Mesenchymal stem cell (in vitro differentiated cells and primary cell): ENCODE measurements at places on chromosomes 6 and 20.

DNA sequence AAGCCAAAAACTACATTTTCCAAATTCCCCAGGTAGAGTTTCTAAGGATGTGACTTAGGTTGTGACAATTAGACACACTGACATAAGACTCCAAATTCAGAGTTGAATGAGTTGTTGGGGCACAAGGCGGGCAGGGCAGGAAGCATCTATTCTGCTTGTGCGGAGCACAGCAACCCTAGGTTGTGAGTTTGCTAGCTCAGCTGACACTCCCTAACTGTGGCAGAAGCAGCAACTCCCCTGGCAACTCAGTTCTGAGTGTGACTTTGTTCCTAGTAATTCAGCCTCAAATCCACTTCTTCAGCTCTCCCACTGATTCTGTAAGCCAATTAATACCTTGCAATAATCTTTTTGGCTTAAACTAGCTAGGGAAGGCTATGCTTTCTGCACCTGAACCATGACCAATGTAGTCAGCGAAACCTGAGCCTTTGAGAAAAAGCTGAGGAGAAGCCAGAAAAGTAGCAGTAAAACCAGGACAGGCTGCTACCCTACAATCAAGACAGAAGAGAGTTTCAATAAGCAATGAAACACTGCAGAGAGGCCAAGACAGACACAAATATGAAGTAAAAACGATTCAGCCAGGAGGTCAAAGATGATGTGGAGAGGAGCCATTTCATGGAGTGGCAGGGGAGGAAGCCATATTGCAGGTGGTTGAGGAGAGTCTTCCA is 30.0 kb upstream of the PAQR8 start:
- no peak for DNase-seq

DNA sequence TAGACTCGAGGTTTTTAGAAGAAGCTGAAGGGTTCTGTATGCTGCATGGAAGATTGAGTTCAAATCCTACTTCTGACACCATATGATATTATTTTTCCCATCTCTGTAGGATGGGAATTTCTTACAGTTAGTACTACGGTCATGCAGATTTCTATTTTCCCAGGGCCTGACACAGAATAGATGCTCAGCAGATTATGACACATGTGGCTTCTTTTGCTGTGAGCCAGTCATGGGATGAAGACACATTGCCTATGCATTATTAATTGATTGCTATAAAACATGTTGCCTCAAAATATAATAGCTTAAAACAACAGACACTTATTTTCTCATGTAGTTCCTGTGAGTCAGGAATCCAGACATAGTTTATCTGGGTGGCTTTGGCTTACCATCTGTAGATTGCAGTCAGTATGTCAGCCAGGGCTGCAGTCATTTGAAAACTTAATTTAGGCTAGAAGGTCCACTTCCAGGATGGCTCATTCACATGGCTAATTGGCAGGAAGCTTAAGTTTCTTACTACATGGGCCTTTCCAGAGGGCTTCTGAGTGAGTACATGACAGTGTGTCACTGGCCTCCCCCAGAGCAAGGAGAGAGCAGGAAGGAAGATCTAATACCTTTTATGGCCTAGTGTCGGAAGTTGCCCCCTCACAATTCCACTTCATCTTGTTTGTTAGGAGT is 29.5 kb downstream of the TOP1 start:
- peak; percentile 94 for DNase-seq

DNA sequence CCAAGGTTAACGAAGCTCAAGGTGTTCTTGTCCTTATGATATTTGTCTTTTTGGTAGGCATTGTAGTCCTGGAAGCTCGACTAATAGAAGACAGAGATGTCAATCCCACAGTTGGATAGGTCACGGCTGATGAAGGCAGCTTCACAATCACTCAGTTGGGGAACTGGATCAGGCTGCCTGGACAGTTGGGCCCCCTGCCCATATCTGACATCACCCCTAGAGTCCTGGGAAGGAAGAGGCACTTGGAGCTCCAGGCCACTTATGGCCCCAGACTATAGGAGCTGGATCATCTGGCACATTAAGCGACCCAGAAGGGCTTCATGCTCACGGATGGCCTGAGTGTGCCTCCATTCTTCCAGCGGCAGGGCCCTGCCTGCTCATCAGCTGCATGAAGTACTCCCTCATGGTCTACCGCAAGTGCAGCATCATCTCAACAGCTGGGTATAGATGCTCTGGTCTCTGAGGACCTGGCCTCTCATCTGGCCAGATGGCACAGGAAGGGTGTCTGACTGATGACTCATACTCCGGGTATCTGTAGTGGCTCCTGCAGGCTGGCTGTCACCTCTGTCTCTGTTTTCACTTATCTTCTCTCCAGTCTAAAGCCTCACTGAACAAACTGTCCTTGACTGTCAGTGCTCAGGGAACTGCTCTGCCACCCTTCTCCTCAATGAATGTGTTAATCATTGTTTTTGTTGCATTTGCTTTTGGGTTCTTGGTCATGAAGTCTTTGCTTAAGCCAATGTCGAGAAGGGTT is 29.2 kb upstream of the SSR1 start:
- peak; percentile 24 for DNase-seq

GRCh38 chr20:22833851-22834250 is 201.3 kb upstream of the SSTR4 start:
- peak; percentile 40 for DNase-seq

DNA sequence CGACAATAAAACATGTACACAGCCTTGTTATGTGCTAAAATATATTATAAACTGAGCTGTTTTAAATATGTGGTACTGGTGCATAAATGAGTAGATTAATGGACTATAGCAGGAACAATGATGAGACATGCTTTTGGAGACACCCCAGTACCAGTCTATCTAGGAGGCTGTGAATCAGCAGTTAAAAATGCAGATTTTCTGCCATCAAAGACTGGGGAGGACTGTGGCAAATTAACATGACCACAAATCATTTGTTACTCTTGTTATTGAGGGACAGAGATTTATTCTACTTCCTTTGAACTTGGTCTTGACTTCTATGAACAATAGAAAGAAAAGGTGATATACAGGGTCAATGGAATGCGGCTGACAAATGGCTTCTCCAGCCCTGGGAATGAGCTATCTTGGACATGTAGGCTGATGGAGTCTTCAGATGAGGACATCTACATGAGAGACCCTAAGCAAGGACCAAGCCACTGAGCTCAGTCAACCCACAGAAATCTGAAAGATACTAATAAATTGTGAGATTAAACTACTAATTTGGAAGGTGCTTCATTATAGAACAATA is 551.7 kb upstream of the GJE1 start:
- no peak for DNase-seq

- no peak for DNase-seq
Measured at GRCh38 chr6:109260701-109261100, 121.6 kb downstream of the CD164 start.

GRCh38 chr6:134938896-134939295 is 11.0 kb downstream of the ALDH8A1 start:
- peak; percentile 8 for DNase-seq

- no peak for DNase-seq
Measured at GRCh38 chr6:169227116-169227515, 26.5 kb downstream of the THBS2 start.

DNA sequence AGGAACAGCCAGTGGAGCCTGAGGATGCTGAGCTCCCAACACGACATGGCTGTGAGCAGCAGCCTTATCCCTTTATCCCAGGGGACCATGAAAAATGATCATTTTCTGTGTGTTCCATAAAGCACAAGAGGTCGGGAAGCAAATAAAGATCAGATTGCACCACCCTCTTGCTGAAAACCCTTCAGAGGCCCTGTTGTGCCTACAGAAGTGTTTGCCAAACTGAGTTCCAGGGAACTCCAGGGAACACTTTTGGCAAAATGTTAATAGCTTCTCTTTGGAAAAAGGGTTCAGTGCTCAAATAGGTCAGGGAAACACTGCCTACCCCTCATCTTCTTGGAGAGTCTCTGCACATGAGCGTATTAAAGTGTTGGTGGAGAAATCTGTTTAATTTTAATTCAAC is 24.4 kb downstream of the ARMC2 start:
- DNase-seq = no peak

GRCh38 chr6:9825526-9825925 is 589.3 kb downstream of the TFAP2A start:
- no peak for DNase-seq

DNA sequence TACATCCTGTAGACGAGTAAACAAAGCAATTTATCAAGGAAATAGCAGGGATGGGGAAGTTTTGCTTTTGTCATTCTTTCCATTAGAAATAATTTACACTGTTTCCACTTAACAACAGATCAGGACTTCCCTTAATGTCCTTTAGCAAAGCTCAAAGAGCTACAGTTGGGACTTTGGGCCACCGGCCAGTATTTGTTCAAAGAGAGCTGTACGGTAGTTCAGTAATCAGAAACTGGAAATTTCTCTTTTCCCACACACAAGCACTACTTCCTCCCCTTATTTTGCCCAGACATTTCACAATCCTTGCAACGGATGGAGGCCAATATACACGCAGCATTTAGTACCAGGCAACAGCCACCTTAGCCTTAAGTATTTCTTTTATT is 12.1 kb upstream of the HINT3 start:
- DNase-seq = peak; percentile 92

DNA sequence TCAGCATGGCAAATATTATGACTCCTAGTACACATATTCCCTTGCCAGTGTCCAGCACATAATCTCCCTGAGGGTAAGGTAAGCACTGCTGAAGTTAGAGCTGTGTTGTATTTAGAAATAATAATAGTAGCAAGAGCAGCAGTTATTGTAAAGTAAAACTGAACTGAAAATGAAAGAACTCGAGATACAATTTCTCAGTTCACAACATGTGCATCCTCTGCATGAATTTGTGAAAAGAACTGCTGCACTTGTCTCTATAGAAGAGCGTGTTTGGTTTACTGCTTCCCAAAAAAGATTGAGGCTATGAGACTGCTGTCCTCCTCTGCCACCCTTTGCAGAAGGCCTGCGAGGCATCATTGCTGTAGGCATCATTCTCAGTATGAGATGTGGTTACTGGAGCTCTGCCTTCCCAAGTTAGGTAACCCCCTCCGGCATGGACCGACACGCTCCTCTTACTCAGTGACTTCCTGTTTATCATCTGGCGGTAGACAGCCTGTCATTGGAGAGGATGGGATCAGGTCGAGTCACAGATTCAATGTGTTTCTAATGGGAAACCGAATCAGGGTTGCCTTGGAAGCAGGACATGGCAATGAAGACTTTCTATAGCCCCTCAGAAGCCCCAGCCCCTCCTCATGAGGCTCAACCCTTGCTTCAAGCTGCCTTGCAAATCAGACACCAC is 48.1 kb downstream of the SLC24A3 start:
- peak; percentile 38 for DNase-seq

DNA sequence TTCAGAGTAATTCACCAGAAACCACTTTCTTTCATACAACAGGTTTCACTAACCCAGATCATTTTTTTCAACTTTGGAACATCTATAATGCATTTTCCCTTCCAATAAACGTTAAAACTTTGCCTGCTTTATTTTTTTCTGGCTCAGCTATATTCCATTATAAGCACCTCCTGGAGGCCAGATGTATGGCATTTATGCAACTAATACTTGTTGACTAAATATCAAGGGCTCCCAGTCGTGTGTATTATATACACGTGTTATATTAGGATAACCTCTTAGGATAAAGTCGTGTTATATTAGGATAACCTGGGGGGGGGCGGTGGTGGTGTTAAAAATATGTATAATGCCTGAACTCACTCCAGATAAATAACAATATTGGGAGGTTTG is 6.7 kb downstream of the OPN5 start:
- DNase-seq = no peak

- no peak for DNase-seq
Measured at GRCh38 chr20:41080866-41081265, 52.2 kb downstream of the TOP1 start.

DNA sequence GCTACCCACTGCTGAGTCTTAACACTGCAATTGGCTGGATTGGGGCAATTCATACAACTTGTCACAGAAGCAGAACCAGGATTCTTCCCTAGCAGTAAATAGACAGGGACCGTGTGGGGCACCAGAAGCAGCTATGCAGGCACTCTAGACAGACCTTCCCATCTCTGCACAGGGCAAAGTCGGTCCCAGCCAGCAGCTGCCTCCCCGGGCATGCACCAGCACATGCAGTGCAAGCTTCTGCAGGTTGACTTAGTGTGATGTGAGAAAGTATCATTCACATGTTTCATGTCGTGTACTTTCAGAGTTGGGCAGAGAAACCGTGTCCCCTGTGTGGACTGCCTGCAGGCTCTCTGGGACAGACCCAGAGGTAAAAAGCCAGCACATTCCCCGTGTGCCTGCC is 98.0 kb upstream of the FOXA2 start:
- no peak for DNase-seq

GRCh38 chr6:40116832-40117231 is 182.6 kb upstream of the MOCS1 start:
- no peak for DNase-seq

- no peak for DNase-seq
Measured at GRCh38 chr6:156879186-156879585, 102.0 kb downstream of the ARID1B start.

GRCh38 chr6:131413831-131414191 is 159.2 kb upstream of the ARG1 start:
- no peak for DNase-seq

GRCh38 chr6:5566718-5567117 is 305.4 kb downstream of the FARS2 start:
- no peak for DNase-seq

GRCh38 chr6:26195376-26195923 is 108.2 kb downstream of the HFE start:
- peak; percentile 97 for DNase-seq

DNA sequence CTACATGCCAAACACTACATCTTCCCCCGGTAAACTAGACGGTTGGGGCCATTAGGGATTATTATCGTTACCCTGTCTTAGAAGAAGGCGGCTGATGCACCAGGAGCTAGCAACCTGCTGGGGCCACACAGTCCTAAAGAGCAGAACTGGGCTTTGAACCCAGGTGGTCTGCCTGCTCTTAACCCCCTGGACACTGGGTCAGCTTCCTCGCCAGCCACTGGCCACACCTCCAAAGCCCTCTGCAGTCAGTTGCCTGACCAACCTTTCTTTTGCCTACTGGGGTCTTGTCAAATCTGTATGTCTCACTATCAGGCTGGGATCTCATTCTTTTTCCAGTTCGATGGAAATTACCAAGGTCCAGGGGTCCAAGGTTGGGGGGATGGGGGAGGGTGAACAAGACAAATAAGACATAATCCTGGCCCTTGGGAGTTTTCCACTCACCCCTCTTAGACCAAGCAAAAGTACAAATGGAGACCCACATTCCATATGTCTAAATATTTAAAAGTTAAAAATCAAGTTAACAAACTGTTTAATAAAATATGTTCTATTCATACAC is 34.0 kb upstream of the FOXP4 start:
- no peak for DNase-seq

DNA sequence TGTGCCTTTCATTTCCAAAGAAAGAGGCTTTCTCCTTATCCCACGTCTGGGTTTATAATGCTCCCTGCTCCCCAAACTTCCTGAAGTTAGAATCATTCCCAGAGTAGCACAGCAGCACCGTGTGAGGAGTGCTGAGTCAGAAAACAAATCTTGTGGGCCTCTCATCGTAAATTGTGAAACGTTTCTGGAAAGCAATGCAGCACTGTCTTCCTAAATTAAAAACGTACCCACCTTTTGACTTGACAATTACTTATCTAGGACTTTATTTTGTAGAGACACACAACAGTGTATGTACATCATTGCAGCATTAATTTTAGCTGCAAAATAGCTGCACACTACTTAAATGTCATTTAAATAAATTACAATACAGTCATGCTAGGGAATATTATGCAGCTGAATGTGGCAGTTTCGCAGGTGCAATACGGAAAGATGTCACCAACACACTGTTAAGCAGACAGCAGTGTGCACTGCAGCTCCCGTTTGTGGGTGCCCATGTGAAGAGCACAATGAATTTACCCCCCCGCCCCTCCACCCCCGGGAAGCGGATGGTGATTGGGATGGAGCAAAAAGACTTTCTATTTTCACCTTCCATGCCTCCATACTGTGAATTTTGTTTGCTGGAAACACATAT is 30.8 kb downstream of the RRBP1 start:
- DNase-seq = peak; percentile 51
